CMK (cell line): ENCODE measurements at places on chromosomes 13 and 19.

DNA sequence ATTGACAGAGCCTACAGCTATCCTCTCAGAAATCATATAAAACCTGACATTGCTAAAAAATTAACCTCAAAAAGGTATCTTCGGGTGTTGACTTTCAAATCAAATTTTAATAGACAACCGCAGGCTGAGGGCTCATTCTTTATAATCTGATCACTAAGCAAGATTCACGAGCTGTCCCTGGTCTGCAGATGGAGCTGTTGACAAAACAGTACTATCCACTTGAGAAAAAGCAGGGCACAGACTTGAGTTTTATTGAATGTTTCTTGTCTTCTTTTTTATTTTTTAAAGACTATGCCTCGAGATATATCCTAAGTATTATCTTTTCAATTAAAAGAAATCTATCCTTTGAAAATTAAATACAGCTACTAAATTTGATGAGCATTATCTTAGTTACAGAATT, 540.5 kb downstream of the PCDH9 start:
- DNase-seq: no peak

GRCh38 chr13:27482983-27483382, 32.6 kb upstream of the MTIF3 start:
- DNase-seq: no peak

- DNase-seq: no peak
Measured at GRCh38 chr19:21705393-21705792, 62.0 kb downstream of the ZNF100 start.

DNA sequence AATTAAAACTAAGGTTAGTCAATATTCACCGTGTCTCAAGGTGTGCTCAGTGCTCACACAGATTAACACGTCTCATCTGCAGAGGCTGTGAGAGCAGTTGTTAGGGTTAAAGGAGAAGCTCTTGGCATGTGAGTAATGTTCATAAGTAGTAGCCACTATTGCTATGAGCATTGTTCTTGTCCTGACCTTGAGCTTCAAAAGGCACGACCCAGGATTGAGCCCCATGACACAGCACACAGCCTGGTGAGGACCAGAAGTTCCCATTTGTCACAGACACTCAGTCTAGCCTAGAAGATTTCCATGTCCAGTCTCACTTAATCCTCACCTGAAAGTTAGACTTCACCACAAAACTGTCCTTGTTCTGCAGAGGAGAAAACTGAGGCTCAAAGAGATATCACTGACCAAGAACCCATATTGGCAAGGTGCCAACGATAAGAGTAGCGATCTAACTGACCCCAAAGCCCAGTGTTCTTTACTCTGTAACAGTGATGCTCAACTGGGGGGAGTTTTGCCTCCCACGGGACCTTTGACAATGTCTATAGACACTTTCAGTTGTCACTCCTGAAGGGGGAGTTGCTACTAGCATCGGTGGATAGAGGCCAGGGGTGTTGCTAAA, 26.0 kb downstream of the FPR3 start:
- DNase-seq: no peak

GRCh38 chr19:50415661-50416033, 3.1 kb upstream of the SPIB start:
- peak; percentile 71 for DNase-seq

- no peak for DNase-seq
Measured at GRCh38 chr19:16330806-16331690, 6.4 kb downstream of the KLF2 start.

DNA sequence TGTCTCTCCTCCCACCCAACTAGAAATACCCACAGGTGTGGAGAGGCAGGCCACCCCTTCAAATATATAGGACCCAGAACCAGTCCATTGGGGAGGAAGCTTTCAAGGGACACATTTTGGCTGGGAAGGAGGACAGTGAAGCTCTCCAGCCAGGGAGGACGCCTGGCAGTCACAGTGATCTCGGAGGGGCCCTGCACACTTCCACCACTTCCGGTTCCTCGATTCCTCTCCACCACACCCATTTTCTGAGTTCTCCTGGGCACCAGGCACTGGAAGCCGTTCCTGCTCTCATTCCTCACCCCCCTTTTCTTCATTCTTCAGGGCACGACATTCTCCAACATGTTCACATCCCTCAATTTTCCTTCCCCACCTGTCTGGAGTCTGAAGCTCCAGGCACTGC, 30.4 kb upstream of the CEACAM21 start:
- no peak for DNase-seq

DNA sequence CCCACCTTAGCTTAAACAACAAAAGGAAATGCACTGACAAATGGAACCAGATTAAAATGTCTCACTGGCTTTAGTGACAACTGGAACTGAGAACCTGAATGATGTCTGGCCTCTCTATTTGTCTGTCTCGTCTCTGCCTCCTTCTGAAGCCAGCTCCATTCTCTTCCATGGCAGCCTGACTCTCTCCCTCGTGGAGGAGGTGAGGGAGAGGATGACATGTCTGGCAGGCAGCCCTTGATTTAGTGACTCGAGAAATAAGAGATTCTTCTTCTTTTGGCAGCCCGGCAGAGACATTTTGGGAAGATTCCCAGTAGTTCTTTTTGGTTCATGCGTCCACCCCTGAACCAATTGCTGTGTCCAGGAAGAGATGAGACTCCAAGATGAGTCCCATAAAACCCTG, 131.7 kb downstream of the KLF5 start:
- no peak for DNase-seq

DNA sequence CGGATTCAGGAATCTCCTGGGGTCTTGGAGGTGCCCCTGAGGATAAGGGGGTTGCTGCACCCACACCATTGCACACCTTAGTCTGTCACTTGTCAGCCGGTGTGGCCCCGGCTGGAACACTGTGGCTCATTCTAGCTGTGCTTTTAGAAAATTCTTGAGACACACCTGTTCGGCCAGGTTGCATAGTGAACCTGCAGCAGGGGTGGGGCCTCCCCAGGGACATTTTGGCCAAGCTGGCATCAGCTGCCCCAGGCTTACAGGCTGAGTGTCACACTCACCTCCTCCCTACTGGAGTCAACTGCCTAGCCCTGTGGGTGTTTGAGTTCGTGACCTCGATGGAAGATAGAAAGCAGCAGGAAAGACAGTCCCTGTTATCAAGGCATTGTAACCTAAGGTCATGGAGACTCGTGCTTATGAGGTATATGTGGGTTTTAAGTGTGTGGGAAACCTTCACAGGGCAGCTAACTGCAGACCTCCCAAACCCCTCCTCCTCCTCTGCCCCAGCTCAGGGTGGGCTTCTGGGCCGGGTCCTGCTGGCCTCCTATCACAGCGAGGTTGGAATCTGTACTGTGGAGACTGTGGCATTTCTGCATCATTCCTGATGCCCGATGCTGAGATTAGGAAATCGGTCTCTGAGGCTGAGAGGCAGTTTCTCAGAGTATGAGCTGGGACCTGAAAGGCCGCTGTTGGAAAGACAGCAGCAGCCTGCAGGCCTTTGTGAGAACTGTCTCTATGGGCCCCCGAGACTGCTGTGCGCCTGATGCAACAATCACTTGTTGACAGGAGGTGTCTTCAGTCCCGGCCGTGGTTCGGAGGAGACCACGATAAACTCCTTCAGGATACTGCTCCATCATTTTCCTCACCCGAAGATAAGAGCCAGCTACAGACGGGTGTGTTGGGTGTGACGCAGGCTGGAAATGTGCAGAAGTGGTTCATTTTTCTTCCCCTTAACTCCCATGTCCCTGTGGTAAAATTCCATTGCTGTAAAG, 72.2 kb downstream of the ATP11A start:
- peak; percentile 8 for DNase-seq
